Smooth muscle cell of bladder (primary cell): ENCODE measurements at places on chromosomes 11 and 22. TPM values are rescaled to one million over a fixed set of nuclear protein-coding genes. Genes with fewer than 3 reads are reported as not detected.

Gene SYCE3
- 0.37 and 0.85 TPM in 2 replicates for total RNA-seq

Gene OR52E8
- not detected in 2 replicates for total RNA-seq

Gene PVALB
- total RNA-seq, result not detected in 2 replicates

Gene OLFML1
- 3.1 and 3.8 TPM in 2 replicates for total RNA-seq

Gene TMPRSS13
- total RNA-seq, result not detected in 2 replicates

Gene TOMT
- not detected in 2 replicates for total RNA-seq

Gene CNTF
- 1.2 and 1.4 TPM in 2 replicates for total RNA-seq

Gene ZNF214
- 6.7 and 6.8 TPM in 2 replicates for total RNA-seq

Gene CALCA
- not detected in 2 replicates for total RNA-seq

Gene SHANK3
- total RNA-seq, result 0.57 and 0.74 TPM in 2 replicates

Gene GRIA4
- total RNA-seq, result under 0.01 TPM in 1 of 2 replicates, not detected in the other

Gene MS4A14
- not detected in 2 replicates for total RNA-seq

Gene DGCR6
- 0.71 and 1.3 TPM in 2 replicates for total RNA-seq

Gene OR4A16
- total RNA-seq, result not detected in 2 replicates

Gene PRODH
- under 0.01 and 0.18 TPM in 2 replicates for total RNA-seq

Gene TSGA10IP
- total RNA-seq, result not detected in 2 replicates

Gene INSC
- total RNA-seq, result under 0.01 TPM in 1 of 2 replicates, not detected in the other

Gene TMEM80
- 11.9 and 12.1 TPM in 2 replicates for total RNA-seq

Gene MLC1
- 0.65 and 3.1 TPM in 2 replicates for total RNA-seq

Gene PGAP2
- 9.0 and 10.4 TPM in 2 replicates for total RNA-seq

Gene AMBRA1
- total RNA-seq, result 13.2 and 18.3 TPM in 2 replicates

Gene SAA1
- total RNA-seq, result 0.37 TPM in 1 of 2 replicates, not detected in the other

Gene SCARF2
- total RNA-seq, result 18.8 and 28.3 TPM in 2 replicates

Gene TRPM5
- not detected in 2 replicates for total RNA-seq

Gene TTC9C
- 34.0 and 37.4 TPM in 2 replicates for total RNA-seq

Gene OSBP2
- total RNA-seq, result 0.83 and 1.00 TPM in 2 replicates

Gene FREY1
- total RNA-seq, result 1.00 and 1.4 TPM in 2 replicates

Gene MDK
- 18.9 and 33.1 TPM in 2 replicates for total RNA-seq
